OCI-LY7 (cell line): ENCODE measurements at places on chromosomes 5 and 9.
A peak's percentile ranks its signal among the peaks of the same experiment; 100 is the strongest.

GRCh38 chr9:13186774-13187173 lies 92.7 kb downstream of the MPDZ start:
- DNase-seq, result no peak

- DNase-seq, result no peak
These were observed 30.9 kb upstream of the SHOC1 start for GRCh38 chr9:111825468-111826145.

DNA sequence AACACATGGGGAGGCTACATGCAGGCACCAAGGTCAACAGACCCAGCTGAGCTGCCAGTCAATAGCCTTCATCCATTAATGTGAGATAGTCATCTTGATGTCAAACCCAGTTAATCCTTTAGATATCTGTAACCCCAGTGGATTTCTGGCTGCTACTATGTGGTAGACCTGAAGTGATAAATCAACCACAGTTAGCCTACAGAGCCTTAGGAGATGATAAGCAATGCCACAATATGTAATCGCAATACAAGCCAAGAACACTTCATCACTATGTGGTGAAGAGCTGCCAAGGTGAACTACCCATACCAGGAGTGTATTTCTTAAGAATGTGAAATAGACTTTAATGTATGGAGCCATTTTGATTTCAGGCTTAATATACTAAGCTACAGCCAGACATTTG lies 1175.5 kb downstream of the DTWD2 start:
- DNase-seq, result no peak

DNA sequence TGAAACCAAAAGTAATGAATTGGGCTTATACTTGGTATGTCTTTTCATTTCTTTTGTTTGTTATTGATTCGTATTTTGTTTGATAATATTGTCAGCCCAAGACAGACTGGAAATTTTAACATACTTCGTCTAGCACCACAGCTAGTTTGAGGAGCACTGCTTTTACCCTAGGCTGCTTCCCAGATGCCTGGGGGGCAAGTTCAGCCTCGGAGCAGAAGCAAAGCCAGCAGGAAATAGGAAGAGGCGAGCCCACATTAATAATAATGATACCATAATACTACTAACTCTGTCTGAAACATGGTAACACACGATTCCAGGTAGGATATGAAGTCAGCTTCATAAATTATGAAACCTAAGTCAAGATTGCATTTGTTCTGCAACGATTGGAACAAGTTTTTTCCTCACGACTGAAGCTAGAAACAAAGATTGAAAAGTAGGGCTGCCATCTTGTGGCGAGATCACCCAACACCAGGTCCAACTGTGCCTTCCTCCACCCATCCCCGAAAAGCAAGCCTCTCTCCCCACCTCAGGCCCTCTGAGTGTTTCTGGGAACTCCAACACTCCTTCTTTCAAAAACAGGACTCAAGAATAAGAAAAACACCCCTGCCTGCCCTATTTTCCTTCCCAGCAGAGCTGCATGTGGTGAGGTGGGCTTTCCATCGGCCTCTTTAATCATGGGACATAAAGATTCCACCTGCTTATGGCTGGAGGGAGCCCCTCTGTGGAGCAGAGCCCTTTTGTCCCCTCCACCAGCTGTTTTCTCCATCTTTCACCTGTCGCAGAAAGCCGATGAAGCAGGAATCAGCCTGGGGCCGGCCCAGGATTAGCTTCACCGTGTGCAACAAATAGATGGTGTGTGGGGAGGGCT lies 236.4 kb downstream of the CAAP1 start:
- peak; percentile 5 for DNase-seq

GRCh38 chr5:90112033-90112692 lies 297.4 kb downstream of the CETN3 start:
- no peak for DNase-seq

GRCh38 chr9:73167614-73168013 lies 15.9 kb downstream of the ANXA1 start:
- DNase-seq, result no peak

DNA sequence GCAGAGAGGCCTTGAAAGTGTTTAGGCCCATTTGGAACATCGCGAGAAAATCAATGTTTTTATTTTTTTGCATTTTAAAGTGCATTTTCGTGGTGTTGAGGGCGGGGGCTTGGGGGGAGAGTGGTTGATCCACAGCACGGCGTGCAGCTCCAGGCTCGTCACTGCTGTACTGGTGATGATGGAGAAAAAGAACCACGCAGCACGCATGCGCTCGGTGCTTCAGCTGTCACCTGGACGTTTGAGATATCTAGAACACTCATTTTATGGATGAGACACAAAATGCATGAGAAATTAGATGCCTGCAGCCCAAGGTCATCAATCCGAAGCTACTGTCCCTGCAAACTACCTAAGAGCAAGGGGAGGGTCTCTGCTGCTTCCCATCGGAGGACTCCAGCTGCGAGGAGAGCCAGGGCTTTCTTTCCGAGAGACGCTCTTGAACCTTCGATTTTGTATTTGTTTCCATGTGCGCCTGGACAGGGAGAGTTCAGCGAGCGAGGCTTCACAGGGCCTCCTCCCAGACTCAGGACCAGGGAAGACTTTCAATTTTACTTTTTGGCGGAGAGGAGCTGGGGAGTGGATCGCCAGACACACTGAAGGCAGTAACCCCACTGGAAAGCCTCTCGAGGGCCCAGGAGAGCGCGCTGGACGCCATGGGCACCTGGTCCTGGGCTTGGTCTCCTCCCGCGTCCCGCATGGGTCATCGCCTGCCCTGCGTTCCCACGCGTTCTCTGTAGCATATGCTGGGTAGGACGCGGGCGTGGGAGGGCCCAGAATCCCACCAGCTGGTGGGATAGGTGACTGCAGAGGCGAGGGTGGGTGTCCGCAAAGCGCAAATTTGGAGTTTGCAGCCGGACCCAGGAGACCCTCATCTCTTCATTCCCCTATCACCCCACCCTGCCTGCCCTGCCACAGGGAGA lies 2.5 kb downstream of the DMRT2 start:
- DNase-seq, result peak; percentile 26

DNA sequence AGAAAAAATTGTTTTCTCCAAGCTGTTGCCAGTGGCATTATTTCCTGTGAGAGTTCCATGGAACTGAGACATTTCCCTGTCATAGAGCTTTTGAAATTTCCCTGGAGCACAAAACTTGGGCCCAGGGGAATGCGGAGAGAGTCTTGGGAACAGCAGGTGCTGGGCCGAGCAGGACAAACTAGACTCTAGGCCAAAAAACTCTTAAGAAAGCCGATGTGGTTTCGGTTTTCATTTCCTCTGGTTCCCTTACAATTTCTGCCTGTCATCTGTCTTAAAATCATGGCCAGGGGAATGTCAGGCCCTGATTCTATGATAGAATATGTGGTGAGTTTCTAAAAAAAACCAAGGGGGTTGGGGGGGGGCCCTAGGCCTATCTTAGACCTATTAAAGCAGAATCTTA lies 4.6 kb downstream of the SLC35A4 start:
- DNase-seq, result no peak
